ENCODE measurements at places on chromosomes 2 and 18.

DNA sequence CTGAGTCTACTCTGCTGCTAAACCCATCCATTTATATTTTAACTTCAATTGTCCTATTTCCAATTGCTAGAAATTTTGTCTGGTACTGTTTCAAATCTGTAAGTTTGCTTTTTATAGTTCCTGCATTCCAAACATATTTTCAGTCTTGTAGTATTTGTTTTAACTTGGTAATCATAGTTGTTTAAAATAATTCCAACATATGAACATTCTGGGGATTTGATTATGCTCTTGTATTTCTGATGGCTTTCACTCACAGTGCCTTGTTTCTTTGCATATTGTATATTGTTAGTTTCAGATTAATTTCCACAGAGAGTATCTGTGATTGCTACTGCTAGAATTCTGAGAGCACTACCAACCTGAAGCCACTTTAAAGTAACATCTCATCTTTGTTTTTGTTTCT, 202.4 kb downstream of the ETAA1 start:
- no peak for DNase-seq

DNA sequence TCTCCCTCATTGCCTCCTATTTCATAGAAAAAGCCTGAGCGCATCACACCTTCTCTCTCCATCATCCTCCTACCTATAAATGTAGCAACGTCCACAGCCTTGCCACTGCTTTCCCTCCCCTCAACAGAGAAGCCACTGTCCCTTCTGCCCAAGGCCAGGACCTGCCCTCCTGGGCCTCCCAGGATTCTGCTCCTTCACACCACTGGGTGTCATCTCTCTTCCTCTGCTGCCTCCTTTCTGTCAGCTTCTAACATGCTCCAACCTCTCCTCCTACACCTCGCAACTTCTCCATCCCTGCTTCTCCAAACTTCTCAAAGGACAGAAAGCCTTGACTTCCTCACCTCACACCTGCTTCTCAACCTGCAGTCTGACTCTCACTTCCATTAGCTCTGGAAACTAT, 21.2 kb upstream of the ME2 start:
- DNase-seq = no peak

GRCh38 chr2:25899404-25899970, 21.2 kb upstream of the ASXL2 start:
- DNase-seq = no peak

GRCh38 chr2:45713591-45713990, 62.1 kb downstream of the PRKCE start:
- DNase-seq = no peak

- no peak for DNase-seq
Measured at GRCh38 chr2:23651187-23652080, 266.5 kb downstream of the KLHL29 start.

DNA sequence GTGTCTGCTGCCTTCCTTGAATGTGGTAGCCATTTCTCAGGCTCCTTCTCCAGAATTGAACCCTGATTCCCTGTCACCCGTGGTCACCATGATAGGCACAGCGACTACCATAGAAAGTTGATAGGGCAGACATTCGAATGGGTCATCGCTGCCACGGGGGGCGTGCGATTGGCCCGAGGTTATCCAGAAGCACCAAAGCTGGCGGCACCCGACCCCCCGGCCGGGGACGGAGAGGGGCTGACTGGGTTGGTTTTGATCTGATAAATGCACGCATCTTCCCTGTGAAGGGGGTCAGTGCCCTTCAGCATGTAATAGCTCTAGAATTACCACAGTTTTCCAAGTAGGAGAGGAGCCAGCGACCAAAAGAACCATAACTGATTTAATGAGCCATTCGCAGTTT, 94.0 kb upstream of the ANKRD30BL start:
- DNase-seq = no peak

- DNase-seq = no peak
Measured at GRCh38 chr2:198638577-198638976, 819.2 kb downstream of the SATB2 start.

DNA sequence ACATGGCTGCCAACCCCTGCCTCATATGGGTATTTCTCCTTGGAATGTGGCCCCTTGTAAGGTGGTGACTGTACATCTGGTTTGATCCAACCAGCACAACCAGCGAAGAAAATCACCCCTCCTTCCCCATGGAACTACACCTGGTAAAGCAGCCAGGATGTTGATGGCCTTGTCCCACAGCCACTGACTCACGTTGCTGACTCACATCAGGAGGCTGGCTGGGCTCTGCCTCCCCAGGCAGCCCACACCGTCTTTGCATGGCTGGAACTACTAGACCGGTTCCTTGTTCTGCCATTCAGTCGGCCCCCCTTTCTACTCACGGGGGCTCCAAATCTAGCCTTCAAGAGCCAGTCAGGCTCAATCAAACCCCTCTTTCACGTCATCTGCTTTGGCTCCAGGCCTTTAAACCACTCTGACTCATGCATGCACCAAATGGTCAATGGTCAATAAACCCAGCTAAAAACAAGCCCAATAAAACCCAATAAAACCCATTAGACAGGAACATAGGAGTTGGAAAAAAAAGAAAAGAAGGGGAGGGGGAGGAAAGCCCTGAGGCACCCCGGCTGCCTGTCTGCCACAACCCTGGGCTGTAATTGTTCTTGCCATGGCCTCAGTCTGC, 114.8 kb downstream of the PLB1 start:
- no peak for DNase-seq

DNA sequence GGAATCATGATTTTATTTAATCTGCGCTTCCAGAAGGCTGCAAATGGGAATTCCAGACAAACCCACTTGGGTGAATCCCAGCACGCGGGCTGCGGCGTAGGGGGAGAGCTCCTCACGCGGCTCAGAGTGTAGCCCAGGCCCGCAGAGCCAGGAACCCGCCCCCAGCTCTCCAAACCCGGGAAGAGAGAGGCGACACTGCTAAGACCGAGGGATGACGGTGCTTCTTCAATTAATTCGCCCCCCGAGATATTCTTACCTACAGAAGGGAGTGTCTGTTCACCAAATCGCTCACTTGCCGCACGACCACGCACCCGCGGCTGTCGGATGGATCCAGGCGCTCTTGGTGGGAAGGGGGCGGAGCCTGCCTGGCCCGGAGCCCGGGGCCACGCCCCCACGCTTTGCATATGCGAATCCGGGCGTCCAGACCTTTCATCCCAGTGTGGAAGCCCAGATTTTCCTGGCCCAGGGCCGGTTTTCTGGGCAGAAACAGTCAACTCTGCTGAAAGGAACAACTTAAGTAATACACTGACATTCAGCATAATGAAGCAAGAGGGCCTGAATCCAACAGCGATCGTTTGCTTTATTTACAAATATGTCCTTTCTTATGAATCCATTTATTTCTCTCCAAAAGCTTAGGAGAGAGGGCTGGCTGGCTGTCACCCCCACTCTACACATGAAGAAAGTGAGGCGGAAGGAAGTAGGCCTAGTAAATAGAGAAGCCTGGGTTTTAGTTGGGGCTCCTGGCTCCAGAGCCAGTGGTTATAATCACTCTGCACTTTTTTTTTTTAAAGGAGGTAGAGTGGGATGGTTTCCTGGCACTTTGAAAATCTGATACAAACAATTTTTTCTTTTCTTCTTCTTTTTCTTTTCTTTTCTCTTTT, at the start of gene SLC19A3:
Gene SLC19A3 (minus strand): TSS at position 342 of the 881 bp plus-strand sequence. CDS start 15,710 bp downstream, outside the sequence.
- DNase-seq = no peak

- DNase-seq = peak; percentile 64
Measured at GRCh38 chr18:49898421-49898820, 85.1 kb upstream of the ACAA2 start.

DNA sequence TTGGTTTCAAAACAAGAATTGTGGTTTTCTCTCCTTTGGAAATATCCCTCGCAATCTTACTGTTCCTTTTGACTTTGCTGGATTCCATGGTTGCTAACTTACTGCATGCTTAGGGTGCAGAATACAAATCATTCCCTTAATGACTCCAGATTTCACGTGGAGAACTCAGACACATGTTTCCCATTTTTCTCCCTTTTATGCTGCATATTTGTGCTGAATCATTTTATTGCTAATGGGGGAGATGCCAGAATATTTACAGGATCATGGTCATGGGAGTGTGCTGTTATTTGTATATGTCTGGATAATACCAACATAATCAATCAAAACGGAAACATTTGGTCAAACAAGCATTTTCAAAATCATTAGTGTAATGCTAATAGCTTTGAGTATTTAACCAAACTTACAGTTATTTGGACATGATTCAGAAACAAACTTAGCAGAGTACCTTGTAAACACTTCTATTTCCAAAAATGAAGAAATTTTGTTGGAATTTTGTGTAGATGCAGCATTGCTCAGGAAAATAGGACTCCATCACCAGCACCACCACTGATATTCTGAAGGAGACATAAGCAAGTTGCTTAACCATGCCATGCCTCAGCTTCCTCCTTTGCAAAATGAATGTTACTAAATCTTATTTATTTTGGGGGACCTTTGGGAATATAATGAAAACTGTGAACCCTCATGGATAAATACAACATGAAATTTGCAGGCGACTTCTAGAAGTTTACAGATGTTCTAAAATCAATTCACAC, 122.5 kb upstream of the RND3 start:
- no peak for DNase-seq

- DNase-seq = no peak
Measured at GRCh38 chr2:99933894-99934650, 208.3 kb downstream of the AFF3 start.

GRCh38 chr2:871926-872680, 78.5 kb upstream of the SNTG2 start:
- no peak for DNase-seq

- DNase-seq = no peak
Measured at GRCh38 chr2:23484275-23484674, 99.3 kb downstream of the KLHL29 start.

GRCh38 chr18:42339372-42339771, 384.3 kb downstream of the PIK3C3 start:
- no peak for DNase-seq
